Suppressor macrophage (primary cell): ENCODE measurements at places on chromosomes 4 and X.

DNA sequence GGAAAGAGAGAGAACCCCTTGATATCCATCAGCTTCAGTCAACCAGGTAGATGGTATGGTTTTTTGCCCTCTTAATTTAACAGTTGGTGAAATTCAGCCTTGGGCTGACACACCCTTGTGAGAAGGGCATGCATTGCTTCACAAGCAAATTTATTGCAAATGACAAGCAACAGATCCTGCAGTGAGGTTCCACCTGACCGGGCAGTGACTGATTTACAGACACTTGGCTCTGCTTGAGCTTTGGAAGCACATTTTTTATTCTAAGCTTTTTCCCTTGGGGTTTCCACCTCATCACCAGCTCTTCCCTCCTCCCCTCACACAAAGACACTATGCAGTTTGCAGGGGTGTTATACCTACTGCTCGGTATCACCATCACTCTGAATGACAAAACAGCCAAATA lies 28.3 kb upstream of the SERTM2 start:
- no peak for DNase-seq

DNA sequence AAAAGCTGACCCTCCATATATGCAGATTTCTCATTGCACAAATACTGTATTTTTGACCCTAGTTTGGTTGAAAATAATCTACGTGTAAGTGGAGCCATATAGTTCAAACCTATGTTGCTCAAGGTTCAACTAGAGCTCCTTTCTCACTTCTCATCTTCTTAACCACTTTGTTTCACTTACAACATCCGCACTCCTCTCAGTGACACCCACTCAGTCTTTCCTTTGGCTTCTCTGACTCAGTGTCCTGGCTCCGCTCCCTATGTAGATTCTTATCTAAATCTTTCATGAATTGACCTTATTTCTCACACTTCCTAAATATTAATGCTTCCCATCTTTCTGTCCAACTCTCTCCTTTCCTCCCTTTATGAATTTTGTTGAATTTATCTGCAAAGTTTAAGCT lies 32.9 kb upstream of the DKK2 start:
- peak; percentile 52 for DNase-seq

GRCh38 chr4:5158825-5159224 lies 107.5 kb downstream of the STK32B start:
- DNase-seq: no peak

GRCh38 chrX:48631376-48632090 lies 34.2 kb downstream of the WDR13 start:
- DNase-seq: peak; percentile 86

- no peak for DNase-seq
These were observed 1814.9 kb downstream of the STIM2 start for GRCh38 chr4:28675582-28675981.

DNA sequence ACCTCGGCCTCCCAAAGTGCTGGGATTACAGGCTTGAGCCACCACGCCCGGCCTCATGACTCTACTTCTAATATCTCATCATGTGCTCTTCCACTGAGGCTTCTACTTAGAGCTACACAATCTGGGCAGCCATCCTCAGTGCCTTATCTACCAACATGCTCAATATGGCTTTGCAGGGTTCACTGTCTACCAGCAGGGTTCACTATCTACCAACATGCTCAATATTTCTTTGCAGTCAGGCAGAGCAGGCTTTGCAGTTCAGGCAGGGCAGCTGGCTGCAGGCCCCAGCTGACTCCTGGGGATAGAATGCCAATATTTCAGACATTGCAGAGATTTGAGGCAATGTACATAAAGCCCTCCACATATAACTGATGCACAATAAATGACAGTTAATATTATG lies 47.5 kb downstream of the PKD2 start:
- peak; percentile 52 for DNase-seq

DNA sequence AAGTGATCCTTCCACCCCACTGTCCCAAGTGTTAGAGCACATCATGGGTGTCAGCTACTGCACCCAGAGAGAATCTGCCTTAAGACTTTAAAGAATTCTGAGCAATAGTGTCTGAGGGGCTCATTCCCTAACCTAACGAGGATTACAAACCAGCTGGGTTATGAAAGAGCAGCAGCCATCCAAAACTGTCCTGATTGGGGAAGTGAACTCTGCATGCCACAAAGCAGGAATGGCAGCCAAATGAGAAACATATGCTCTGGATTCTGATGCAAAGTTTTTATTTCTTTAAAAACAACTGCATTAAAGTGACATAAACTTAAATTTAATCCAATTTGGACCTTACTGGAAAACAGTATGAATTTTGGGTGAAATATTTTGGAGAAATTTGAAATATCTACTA lies 103.2 kb downstream of the ANXA3 start:
- DNase-seq: peak; percentile 28

DNA sequence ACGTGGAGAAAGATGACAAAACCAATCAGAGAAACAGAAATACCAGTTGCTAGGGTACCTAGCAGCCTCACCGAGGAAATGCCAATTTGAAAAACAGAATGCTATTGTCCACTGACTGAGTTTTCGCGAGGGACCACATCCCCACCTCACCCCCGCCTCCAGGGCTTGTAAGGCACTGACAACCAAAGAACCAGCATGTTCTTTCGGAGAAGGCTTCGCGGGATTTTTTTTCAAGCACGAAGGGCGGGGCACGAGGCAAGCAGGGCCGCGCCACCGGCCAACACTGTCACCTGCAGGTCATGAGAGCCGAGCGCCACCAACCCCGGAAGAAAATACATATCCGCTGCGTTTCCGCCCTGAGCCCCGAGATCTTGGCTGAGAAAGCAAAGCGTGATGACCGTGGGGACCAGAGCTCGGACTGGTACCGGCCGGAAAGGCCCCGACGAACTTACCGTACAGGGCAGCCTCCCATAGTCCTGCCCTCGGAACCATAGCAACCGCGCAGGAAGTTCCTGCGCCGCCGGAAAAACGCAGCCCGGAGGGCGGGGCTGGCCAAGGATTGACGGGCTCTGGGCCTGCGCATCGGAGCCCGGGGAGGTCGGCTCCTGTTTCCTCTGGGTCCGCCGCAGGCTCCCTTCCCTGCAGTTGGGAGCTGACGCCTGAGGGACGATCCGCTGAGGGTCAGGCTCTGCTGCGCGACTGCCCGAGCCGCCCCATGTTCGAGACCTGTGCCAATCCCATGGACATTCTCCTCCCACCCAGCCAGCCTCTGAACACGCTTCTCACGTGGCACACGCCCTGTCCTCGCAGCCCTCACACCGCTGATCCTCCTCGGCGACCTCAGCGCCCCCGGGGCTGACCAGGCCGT lies 59.2 kb upstream of the PAGE5 start:
- peak; percentile 92 for DNase-seq

DNA sequence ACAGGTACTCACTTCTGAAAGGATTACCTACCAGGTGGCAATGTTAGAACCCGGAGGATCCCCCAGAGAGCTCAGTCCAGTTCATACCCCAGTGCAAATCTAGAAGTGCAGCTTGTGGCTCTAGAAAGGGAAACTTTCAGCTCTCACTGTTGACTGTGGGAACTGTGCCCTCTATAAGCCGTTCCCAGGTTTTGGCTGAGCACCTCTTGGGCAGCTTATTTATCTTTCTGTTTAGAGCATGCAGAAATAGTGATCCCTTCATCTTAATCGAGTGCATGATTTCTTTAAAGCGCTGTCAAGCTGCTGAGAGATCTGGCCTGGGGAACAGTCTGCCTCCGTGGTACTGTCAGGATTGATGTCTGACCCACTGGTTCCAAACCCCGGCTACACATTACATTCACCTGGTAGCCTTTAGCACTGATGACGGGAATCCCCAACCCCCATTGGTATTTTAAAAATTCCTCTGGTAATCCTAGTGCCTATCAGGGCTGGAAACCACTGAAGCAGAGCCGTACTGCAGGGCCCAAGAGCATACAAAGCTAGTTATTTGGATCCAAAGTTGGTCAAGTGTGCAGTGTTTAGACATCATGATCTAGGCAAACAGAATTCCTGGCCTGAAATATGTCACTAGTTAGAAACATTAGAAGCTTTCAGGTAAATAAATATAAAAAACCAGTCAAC lies 103.2 kb downstream of the KLHL8 start:
- DNase-seq: no peak

GRCh38 chrX:2486476-2487133 lies 14.2 kb downstream of the DHRSX start:
- DNase-seq: no peak

- no peak for DNase-seq
These were observed 107.3 kb upstream of the ENPP6 start for GRCh38 chr4:184324939-184325477.

DNA sequence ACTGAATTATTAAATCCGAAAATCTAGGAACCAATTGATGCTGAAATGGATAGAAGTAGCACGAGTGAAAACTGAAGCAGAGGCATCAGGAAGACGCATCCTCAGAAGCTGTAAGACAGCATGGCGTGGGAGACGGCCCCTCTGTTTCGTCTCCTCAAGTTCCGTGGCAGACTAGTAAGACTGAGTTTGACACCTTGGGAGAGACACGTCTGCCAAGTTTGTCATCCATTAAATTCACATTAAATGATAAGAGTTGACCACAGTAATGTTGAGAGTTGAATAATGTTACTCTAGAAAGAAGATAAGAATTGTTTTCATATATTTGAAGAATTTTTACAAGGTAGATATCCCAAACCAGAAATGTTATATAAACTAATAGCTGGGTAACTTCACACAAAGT lies 736.1 kb upstream of the FRG1 start:
- DNase-seq: no peak

DNA sequence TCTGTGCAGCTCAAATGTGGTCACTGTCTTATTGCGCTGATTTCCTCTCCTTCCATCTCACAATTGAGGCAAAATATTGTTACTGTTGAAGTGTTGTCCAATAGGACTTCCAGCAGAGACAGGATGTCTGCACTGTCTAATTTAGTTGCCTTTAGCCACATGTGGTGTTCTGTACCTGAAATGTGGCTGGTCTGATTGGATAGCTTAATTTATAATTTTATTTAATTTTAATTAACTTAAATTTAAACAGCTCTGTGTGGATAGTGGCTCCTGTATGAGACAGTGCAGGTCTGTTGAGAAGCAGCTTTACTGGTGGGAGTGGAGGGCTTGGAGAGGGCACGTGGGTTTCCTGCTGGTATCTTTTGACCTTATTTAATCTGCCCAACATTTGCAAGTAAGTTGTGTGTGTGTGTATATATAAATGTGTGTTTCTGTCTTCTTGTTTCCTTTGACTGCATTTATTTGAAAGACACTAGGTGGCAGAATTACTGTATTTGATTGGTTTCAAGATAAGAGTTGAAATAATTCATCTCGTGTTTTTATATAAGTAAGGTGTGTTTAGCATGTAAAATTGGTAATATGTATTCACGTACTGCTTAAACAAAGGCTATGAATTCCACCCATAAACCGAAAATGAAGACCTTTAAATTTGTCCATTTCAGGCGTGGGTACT lies 55.3 kb upstream of the MSANTD1 start:
- DNase-seq: peak; percentile 14

- no peak for DNase-seq
These were observed 26.2 kb downstream of the ZNF330 start for GRCh38 chr4:141246683-141247429.

DNA sequence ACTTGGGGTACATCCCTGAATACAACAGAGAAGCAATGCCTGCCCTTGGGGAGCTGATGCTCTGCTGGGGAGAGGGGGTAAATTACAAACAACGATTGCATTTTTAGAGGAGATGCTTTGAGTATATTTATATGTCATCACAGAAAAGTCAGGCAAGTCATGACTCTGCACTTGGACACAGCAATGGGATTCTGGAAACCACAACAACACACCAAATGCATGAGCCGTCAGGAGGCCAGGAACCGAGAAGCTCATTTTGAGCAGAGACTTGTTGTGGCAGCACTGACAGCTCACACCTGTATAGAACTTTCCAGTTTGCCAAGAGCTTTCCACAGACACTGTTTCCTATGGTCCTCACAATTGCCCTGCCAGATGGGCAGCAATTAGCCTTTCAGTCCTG lies 113.2 kb upstream of the RBPJ start:
- no peak for DNase-seq

GRCh38 chrX:46327566-46328115 lies 217.6 kb downstream of the ZNF674 start:
- DNase-seq: no peak

- DNase-seq: peak; percentile 4
These were observed 49.4 kb upstream of the PRR32 start for GRCh38 chrX:126770179-126770578.

- no peak for DNase-seq
These were observed 251.8 kb upstream of the SLIT2 start for GRCh38 chr4:19999775-20000414.

- no peak for DNase-seq
These were observed 1052.1 kb upstream of the PCDH10 start for GRCh38 chr4:132097041-132097440.

DNA sequence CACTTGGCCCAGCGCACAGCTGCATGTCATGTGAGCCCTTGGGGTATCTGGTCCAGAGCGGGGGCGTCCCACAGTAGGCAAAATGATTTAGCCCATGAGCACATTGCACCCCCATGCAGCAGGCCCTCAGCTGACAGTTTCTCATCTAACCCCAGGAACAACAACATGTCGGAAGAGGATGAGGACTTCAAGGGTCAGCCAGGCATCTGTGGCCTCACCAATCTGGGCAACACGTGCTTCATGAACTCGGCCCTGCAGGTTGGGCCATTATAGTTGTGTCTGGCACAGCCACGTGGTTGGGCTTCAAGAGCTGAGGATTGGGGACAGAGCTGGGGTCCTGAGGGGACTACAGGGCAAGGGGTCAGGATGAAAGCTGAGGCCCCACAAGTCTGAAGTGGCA lies 7.8 kb downstream of the USP11 start:
- no peak for DNase-seq

DNA sequence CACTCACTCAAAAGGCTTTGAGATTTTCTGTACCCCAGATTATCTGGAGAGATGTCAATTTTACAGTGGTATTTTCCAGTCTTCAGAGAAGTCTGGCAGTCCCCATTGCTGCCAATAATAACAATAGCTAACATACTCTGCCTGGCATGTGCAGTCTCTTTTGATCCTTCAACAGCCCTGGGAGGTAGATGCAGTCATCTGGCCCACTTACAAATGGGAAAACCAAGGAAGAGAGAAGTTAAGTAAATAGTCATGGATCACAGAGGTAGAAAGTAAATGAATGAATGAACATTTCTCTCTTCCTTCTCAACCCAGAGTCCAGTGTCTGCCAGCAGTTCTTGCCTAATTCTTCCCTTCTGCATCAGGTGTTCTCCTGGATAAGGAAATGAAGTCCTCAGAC lies 113.0 kb upstream of the EDNRA start:
- no peak for DNase-seq

DNA sequence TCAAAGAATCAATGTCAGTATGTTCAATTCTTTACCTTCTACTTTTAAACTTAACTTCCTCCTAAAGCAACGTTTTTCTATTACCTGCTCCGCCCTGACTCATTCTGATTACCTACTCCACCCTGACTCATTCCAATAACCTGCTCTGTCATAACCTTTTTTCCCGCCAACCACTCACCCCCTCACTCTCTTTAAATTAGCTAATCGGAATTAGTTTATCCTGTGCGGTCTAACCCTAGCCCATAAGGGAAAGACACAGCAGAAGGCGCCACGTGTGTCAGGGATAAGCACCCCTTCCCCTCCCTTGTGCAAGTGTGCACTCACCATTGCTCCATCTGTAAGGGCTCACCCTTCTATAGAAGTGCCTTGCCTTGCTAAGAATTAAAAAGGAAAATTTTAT lies 64.4 kb downstream of the EIF4E start:
- DNase-seq: no peak
